Glutamatergic neuron (in vitro differentiated cells): ENCODE measurements at places on chromosomes 6 and 20. TPM values are rescaled to one million over a fixed set of nuclear protein-coding genes. Genes with fewer than 3 reads are reported as not detected.

GRCh38 chr6:30169658-30170614 is 6.6 kb downstream of the TRIM15 start:
- DNase-seq: no peak

- no peak for DNase-seq
Observed at GRCh38 chr6:27667657-27668441, 194.9 kb upstream of the ZNF184 start.

- DNase-seq: no peak
Observed at GRCh38 chr6:116512111-116512559, 696 bp downstream of the CALHM5 start.

Gene EFHC1
- 25.6 TPM for total RNA-seq
